ENCODE measurements at places on chromosomes 3 and 15.

DNA sequence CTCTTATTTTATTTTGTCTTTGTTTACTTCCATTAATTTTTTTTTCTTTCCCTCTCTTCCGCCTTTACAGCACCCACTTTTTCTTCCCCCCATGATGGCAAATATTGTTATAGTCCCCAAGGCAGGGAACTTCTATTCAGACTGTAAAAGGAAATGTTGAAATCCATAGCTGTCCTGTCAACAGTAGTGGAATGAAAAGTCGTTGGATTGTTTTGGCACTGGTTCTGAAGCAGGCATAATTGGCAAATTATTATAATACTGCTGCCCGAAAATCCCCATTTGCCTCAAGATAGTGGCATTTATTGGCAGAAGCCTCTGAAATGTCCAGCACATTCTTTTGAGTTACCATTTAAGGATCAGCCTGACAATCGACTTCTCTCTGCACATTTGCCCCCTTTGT, 150.6 kb downstream of the TPRG1 start:
- no peak for DNase-seq

DNA sequence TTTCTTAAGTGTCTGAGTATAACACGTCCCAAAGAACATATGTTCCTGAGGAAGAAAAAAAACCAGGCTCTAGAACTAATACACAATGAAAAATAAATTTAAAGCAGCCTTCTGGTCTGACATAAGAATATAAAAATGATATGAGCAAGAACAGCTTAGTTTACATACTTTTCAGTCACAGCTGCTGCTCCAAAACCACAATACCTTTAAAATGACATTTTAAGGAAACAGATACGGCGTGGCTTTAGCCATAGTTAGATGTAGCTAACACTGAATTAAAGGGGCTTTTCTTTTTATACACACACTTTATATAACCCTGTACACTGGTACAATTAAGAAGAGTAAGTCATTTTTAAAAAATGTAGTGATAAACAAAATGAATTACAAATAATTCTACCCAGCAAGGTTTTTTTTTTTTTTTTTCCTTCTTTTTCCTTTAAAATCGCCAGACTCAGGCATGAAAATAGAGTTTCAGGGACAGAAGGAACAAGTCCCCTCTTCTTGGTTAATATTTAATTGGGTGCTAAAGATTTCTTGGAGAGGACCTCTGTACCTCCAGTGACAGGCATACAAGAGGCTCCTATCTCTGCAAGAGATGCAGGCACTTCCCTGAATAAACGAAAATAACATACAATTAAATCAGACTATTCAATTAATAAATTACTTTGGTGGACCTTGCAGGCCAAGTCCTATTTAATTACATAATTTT, 265.6 kb downstream of the FOXP1 start:
- DNase-seq = no peak

DNA sequence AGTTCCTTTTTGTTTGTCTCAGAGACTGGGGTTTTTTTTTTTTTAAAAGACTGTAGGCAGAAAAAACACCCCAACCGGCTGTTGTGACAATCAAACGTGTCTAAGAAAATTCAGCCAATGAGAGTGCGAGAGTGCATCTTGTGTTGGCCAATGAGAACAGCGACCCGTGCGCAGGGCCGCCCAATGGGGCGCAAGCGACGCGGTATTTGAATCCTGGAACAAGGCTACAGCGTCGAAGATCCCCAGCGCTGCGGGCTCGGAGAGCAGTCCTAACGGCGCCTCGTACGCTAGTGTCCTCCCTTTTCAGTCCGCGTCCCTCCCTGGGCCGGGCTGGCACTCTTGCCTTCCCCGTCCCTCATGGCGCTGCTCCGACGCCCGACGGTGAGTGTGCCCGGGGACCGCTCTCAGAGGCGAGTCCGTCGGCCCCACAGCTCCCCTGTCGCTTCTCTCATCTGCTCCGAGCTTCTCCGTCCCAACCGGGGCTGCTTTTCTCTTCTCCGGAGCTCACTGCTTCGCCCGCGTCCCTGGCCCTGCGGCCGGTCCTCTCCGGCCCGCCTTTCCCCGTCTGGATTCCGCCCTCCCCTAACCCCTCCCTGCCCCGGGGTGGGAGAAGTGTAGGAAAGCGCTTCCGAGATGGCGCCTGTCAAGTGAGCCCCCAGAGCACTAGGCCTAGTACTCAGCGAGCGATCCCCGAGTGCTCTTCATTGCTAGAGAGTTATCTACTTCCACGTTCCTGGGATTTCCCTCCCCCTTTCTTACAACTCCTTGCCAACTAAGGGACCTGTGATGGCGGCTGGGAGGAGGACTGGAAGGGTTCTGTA, at the start of gene CCNB2:
CCNB2 (plus strand) TSS at position 235 of the 821 bp plus-strand sequence; CDS start at position 358, 123 bp downstream.
- peak; percentile 69 for DNase-seq

DNA sequence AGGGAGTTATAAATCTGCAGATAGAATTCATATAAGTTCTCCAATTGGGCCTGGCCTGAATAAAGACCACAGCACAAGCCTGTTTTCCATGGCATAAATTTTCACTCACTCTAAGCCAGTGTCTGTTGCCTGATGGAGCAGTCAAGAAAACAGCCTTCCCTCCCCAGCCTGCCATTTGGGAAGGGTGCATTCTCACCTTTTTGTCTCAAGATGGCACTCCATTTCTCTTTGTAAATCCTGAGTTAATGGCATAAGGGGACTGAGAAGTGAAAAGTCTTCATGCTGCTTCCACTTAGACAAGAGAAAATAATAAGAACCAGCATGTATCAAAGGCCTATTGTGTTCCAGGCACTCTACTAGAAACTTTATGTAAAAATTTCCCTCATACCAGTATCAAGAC, 115.6 kb upstream of the MANF start:
- DNase-seq = no peak

GRCh38 chr15:68408971-68409370, 23.0 kb downstream of the ITGA11 start:
- no peak for DNase-seq

- DNase-seq = no peak
Measured at GRCh38 chr3:177523872-177524438, 326.7 kb upstream of the TBL1XR1 start.

DNA sequence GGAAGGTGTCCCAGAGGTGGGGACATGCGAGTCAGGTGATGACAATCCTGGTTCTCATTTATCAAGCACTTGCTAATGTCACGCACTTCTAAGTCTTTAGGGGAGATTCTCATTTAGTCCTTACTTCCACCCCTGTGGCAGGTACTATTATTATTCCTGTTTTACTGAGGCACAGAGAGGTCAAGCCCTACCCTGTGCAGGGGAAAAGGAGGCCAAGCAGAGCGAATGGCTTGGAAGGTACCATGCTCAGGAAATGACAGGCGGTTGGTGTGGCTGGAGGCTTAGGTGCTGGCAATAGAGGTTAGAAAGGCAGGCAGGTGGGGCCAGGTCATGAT, 268.9 kb downstream of the UACA start:
- DNase-seq = no peak

- DNase-seq = no peak
Measured at GRCh38 chr3:101183151-101183550, 137.2 kb downstream of the IMPG2 start.

Data from BJ (cell line).